Forelimb muscle (tissue), 1 donor: ENCODE measurements at places on chromosomes 2 and 18. TPM values are rescaled to one million over a fixed set of nuclear protein-coding genes. Genes with fewer than 3 reads are reported as not detected.

The NOSTRIN gene
- polyA plus RNA-seq = 9.2 TPM

DNA sequence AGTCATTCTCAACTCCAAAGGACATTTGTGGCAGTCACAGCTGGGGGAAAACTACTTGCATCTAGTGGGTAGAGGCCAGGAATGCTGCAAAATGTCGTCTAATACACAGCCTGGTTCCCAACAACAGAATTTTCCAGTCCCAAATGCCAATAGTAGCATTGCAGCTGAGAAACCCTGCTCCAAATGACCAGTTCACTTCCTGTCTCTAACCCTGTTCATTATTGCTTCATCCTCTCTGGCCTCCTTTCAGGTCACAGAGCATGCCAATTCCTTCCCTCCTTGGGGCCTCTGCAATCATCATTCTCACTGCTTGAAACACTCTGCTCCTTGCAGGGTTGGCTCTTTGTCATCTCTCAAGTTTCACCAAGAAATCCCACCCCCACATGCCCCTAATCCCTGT lies 139.1 kb downstream of the IRS1 start:
- DNase-seq = peak; percentile 71

The LAMA1 gene
- 1.8 TPM for polyA plus RNA-seq

The STAT4 gene
- polyA plus RNA-seq = 1.7 TPM

- DNase-seq = no peak
Observed at GRCh38 chr2:220178991-220179695, 551.7 kb downstream of the SLC4A3 start.

The TCF7L1 gene
- 34.6 TPM for polyA plus RNA-seq

The TEX44 gene
- not detected for polyA plus RNA-seq

The CREB1 gene
- polyA plus RNA-seq = 34.7 TPM

The CHRND gene
- polyA plus RNA-seq = 180 TPM

- DNase-seq = no peak
Observed at GRCh38 chr2:3132966-3133365, 244.7 kb downstream of the EIPR1 start.

GRCh38 chr18:2518473-2518872 lies 52.8 kb downstream of the METTL4 start:
- no peak for DNase-seq

The GCG gene
- 15.6 TPM for polyA plus RNA-seq

The C2orf15 gene
- polyA plus RNA-seq = 0.37 TPM
